ENCODE measurements at places on chromosomes 13 and 19.

GRCh38 chr19:4638317-4638716, 999 bp upstream of the TNFAIP8L1 start:
- DNase-seq = no peak

- DNase-seq = peak; percentile 45
Observed at GRCh38 chr19:35710784-35711723, 6.7 kb downstream of the ZBTB32 start.

DNA sequence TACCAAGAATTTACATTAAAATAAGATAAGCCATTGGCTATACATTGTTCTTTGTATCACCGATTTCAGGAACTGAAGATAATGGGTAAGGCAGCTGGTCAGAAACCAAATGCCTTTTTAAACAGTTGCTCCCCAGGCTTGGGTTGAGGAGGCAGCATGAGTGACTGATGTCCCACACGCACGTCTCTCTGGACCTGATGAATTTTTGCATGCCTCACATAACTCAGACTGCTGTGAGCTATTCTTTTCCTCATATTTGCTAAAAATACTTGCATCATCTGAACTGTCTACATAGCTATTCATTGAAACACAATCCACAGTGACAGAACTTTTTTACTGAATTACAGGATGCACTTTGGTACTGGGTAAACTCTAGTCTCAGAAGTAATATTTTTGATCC, 123.6 kb upstream of the MAB21L1 start:
- no peak for DNase-seq

DNA sequence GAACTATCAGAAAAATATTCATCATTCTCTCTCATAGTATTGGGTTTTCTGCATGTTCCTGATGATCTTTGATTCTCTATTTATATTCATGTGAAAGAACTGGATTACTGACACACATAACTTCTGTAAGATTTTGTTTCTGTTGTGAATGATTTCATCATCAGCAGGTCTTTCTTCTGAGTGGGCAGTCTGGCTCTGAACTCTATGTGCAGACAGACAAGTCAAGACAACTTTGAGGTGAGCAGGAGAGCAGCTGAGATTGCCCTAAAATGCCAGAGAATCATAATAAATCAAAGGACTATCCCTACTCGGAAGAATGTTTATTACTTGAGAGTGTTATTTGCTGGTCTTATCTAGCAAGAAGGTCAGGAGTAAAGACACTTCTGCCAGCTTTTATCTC, 652.1 kb upstream of the GPC6 start:
- DNase-seq = no peak

DNA sequence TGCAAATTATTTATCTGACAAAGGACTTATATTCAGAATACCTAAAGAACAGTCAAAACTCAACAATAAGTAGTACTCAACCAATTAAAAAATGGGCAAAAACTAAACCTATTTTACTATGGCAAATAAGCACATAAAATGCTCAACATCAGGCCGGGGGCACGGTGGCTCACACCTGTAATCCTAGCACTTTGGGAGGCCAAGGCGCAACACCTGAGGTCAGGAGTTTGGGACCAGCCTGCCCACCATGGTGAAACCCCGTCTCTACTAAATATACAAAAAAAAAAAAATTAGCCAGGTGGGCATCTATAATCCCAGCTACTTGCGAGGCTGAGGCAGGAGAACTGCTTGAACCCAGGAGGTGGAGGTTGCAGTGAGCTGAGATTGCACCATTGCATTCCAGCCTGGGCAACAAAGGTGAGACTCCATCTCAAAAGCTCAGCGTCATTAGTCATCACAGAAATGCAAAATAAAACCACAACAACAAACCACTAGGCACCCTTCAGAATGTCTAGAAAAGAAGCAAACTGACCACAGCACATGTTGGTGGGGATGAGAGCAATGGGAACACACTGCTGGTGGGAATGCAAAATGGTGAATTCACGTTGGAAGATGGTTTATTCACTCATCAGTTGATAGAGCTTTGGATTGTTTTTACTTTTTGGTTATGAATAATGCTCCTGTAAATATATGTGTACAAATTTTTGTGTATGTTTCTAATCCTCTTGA, 180.6 kb upstream of the SOX1 start:
- DNase-seq = no peak

GRCh38 chr19:13055213-13056051, 47.2 kb downstream of the LYL1 start:
- no peak for DNase-seq

DNA sequence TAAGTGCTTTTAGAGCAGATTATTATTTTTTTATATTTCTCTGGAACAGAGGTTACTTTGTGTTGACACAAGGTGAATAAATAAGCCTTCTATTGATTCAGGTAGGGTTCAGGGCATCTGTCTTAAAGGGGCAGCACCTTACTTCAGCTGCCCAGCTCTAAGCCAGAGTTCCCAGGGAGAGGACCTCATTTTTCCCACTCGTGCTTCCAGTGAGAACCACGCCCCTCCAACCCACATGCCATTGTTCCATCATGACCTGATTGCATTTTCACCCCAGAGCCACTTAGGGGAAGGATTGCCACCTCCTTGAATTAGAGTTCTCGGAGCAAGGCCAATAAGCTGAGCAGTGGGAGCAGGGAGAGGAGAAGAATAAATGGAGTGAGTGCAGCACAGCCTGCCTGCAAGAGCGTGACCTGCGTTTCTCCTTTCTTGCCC, 104.3 kb upstream of the FRY start:
- DNase-seq = no peak

GRCh38 chr19:33302974-33303790, 848 bp upstream of the CEBPA start:
- DNase-seq = no peak

- DNase-seq = no peak
Observed at GRCh38 chr19:58054901-58055874, 3.9 kb upstream of the ZNF135 start.

- no peak for DNase-seq
Observed at GRCh38 chr19:38389101-38389925, 816 bp downstream of the SPRED3 start.

DNA sequence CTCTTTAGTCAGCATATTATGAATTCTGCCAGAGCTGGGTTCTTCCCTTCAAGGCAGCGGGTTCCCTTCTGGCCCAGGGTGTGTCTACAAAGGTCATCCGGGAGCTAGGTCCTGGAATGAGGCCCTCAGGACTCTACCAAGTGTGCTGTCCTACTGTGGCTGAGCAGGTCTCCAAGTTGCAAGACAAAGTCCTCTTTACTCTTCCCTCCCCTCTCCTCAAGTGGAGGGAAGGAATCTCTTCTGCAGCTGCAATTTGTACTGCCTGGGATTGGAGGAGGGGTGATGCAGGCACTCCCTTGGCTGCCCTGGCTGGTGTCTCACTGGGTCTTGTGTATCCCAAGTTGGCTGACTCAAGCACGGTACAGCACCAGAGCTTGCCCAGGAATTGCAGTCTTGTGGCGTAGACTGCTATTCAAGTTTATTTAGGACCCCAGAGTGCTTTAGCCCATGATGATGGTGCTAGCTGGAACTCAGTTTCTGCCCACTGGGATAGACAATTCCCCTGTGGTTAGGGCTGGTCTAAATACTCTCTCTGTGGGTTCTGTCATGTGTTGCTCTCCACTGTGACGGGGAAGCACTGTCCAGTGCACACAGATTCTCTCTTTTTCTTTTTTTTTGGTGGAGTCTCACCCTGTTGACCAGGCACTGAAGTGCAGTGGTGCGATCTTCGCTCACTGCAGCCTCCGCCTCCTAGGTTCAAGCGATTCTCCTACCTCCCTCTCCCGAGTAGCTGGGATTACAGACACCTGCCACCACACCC, 28.5 kb downstream of the RFC3 start:
- no peak for DNase-seq

DNA sequence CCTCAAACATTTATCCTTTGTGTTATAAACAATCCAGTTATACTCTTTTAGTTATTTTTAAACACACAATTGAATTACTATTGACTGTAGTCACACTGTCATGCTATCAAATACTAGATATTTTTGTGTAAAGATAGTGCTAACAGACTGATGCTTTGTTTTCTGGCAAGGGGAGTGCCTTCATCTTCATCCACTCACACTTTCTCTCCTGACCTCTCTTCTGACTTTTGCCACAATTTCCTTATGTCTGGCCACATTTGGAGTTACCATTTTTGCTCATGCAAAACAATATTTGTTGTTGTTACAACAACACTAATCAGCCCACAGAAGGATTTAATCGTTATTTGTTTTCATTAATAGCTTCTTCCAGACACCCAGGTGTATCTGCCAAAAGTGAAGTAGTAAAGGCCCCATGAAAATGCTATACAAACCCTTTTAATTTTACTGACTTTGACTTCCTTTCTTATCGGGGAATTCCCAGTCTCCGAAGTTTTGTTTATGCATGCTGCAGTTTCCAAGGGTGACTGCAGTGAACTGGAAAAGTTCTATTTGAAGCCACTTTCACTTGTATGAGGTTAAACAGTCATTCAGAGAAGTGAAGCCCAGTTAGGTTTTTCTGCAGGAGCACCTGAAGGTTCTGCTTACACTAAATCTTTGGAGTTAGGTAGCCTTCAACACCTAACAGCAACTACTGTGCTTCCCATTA, 66.1 kb upstream of the FRY start:
- DNase-seq = no peak

DNA sequence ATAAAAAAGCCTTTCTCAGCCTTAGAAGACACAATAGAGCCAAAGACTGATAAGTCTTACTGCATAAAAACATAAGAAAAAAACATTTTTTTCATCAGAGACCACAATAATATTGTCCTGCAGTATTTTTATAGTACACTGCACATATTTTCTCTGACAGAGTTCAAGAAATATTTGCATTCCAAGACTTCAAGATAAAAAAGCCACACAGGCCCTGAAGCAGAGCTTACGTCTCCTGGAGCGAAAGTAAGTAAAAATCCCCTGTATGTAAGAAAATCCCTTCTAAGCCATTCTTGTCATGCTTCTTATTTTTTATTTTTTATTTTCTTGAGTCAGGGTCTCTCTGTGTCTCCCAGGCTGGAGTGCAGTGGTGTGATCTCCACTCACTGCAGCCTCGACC, 755.9 kb downstream of the LIG4 start:
- no peak for DNase-seq

All from activated CD4-positive, CD25-positive, alpha-beta regulatory T cell treated with anti-CD3 and anti-CD28 coated beads, Interleukin-2, amount 50 U/mL, for 16 hours (primary cell).